NCI-H69 (cell line): ENCODE measurements at places on chromosomes 4 and X.

GRCh38 chr4:150167054-150167453 is 88.8 kb downstream of the DCLK2 start:
- DNase-seq, result no peak

GRCh38 chrX:46404774-46405173 is 140.4 kb downstream of the ZNF674 start:
- DNase-seq, result no peak

GRCh38 chr4:185396724-185397385 is at the start of gene ANKRD37:
Gene ANKRD37, plus strand, starts transcription at chr4:185396841. Its CDS starts 83 bp downstream, at chr4:185396924.
- peak; percentile 55 for DNase-seq

DNA sequence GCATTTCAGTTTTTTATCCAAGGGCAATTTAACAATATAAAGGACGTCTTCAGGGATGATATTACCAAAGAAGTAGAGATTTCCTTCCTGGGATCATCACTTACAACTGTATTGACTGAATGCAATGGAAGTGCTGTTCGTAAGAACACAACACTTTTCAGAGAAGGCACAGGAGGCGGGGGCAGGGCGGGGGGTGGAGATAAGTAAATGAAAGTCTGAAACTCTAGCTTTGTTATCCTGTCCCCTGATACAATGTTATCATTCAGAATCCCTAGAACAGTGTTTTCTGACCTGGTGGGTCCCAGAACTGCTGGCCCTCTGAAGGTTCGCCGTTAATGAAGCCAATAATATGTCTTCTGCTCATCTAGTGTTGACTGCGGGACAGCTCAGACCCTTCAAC is 124.6 kb downstream of the NSUN7 start:
- DNase-seq, result no peak

GRCh38 chr4:13704761-13705160 is 77.2 kb upstream of the BOD1L1 start:
- DNase-seq, result no peak

GRCh38 chrX:105837232-105837631 is 14.9 kb downstream of the NRK start:
- DNase-seq, result peak; percentile 0

DNA sequence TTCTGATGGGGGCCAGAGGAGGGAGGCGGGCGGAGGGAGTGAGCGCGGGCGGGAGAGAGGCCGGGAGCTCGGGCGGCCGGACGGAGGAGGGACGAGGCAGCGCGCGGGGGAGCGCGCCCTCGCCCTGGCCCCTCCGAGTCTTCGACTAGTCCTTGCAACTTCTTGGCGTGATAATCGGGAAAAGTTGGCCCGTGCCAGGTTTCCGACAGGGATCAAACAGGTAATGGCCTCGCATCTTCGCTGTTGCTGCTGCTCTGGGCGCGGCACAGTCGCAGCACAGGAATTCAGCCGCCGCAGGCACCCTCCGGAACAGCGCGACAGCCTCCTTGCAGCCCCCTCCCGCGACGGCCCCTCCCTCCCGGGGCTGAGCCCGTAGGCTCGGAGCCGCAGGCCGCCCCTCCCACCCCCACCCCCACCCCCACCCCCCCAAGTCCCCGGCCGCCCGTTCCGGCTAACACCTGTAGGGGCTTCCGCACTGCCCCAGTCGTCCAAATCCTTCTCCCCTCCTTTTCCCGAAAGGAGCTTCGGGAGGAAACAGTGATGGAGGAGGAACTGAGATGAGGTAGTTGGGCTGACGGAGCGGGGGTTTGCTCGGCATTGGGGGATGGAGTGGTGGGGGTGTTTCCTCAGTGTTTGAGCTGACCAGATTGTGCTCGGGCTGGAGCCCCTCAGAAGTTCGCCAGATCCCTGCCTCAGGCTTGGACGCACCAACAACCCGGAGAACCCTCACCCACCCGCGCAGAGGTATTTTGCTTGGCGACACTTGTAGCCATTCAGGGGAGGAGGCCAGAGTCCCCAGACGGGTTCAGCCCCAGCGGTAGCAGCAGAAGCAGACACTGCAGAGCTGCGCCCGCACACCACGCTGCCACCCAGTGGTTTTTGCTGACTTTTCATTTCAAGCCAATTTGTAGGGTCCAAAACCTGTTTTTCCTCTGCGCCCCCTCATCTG is at the start of gene FGF13:
TSS of gene FGF13 (minus strand) at position 319 of the 949 bp plus-strand sequence. CDS start 714 bp downstream, outside the sequence.
- DNase-seq, result peak; percentile 58

DNA sequence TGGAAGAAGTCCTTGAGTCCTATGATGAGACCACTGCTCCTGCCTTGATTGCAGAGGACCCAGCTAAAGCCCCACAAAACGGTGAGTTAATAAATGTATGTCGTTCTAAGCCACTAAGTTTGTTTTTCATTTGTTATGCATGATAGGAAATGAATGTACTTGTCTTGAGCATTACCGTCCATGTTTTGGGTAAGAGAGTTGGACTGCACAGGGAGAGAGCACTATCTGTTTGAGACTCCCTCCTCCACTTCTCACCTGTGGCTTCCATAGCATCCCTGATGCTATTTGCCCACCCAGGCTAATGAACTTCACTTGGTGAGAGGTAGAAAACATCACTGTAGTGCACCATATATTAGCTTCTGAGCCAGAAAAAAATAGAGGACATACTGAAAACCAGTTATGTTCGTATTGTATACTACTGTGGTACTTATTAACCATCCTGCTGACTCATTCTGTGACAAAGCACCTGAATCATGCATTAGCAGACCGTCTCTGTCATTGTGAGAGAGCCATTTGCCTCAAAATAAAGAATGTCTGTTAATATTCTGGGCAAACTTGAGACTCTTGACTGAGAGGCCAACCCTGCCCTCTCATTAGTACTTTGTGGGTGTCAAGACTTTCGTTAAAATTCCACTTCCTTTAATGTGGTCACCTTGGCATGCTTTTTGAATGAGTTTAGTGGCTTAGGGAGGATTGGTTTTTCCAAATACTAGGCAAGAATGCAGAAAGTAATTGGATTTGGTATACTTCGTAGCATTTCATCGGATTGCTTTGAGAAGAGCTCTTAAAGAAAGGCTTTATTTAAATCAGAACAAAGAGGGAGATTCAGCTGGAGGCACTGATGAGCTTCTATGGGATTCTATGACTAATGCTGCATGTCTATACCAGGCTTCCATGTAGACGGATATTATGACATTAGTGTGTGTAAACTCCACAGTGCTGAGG is 99.3 kb upstream of the GRPR start:
- DNase-seq, result no peak

DNA sequence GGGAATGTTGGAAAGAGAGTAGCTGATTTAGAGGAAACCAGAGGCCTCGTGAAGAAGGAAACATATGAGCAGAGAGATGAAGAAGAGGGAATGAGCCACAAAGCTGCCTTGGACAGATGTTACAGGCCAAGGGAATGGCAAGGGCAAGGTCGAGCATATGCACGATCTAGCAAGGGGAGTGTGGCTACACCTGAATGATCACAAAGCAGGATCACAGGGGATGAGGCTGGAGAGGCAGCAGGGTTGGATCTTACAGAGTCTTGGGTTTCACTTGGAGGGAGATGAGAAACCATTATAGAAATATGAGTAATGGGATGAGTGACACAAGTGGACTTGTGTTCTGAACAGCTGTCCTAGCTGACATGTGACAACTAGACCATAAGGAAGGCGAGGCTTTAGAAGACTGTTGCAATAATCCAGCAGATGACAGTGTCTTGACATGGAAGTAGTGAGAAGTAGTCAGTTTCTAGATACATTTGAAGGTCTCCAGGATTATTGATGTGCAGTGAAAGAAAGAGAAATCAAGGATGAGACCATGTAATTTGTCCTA is 58.7 kb downstream of the RASGEF1B start:
- no peak for DNase-seq

DNA sequence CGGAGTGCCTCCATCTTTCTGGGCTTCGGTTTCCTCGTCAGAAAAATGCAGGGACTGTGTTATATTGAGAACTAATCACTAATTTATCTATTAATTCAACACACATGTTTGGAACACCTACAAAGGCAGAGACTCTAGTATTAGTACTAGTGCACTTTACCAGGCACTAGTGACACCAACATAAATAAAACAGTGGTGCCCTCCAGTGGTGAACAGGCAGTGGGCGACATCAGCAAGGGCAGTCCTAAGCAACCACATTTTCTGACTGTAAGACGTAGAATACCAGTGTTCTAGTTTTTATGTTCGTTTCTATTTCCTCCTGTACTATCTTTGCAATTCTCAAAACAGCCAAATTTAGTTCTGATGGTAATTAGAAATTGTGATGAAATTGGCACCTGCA is 69.1 kb upstream of the UCP1 start:
- peak; percentile 55 for DNase-seq
